ENCODE measurements at places on chromosomes 2 and 18.
A peak's percentile ranks its signal among the peaks of the same experiment; 100 is the strongest.

DNA sequence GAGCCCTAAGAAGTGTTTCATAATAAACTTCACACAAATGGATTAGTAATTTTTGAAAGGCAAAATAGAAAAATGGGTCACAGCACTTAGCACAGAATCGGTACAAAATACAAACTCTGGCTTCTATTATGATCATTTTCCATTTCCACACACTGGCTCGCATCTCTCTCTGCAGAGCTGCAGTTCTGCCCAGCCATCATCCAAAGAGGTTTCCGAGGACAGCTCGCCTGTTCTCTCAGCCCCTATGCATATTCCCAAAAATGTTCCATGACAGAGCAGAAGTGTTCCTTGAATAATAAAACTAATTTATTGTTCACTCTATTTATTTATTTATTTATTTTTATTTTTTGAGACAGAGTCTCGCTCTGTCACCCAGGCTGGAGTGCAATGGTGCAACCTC lies 115.6 kb downstream of the AP1S3 start:
- no peak for DNase-seq

GRCh38 chr2:39994151-39994550 lies 215.1 kb upstream of the THUMPD2 start:
- DNase-seq: peak; percentile 10

- no peak for DNase-seq
Observed at GRCh38 chr2:46982351-46983064, 66.9 kb upstream of the MCFD2 start.

GRCh38 chr18:36017232-36017631 lies 44.8 kb downstream of the RMP24 start:
- DNase-seq: no peak

DNA sequence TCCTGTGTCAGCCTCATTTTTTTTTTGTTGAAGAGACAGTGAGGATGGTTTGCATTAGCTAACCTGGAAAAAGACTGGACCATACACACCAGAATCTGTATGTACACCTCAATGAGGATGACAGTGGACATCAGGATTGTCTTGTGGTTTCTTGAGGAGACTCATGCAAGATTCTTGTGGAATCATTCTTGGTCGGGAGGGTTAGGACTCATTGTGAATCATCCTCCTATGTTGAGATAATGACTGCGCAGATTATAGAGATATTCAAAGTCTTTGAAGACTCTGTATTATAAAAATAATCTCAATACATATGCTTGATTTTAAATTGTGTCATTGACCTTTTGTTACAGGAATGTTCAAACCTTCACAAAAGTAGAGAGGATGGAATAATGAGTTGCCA lies 49.1 kb upstream of the DOCK10 start:
- DNase-seq: no peak

- DNase-seq: no peak
Observed at GRCh38 chr18:61199171-61199848, 133.9 kb upstream of the CDH20 start.

- no peak for DNase-seq
Observed at GRCh38 chr2:99899882-99900281, 242.5 kb downstream of the AFF3 start.

GRCh38 chr2:46308081-46308480 lies 10.9 kb downstream of the EPAS1 start:
- no peak for DNase-seq

DNA sequence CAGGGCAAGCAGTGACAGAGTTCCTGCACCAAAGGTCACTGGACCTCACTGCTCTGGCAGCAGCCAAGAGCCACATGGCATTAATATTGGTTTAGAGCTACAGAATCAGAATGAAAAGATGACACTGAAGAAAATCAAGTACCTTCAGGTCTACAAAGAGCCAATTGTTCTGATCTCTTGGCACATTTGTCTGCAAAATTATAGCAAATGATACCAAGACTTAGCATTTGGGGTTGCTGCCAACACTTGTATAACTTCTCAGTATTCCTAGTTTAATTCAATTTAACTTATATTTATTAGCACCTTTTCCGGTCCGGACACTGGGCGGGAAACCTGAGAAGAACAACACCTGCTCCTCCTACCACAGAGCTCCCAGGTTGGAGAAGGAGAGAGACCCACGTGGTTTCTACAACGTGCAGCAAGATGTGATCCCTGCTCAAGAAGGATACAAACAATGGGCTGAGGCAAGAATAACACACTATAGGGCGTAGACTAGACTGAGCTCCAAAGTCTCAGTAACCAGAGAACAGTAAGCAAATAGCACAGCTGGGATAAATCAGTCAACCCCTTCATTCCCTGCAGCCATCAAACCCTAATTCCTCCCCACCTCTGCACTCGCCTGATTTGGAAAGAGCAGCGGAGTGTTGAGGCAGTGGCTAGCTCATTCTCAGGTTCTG lies 2.4 kb downstream of the LRRC30 start:
- no peak for DNase-seq
